Activated CD8-positive, alpha-beta memory T cell treated with anti-CD3 and anti-CD28 coated beads, Interleukin-2, amount 10 ng/mL, durations not matched to agents 7 days and 5 days (primary cell): ENCODE measurements at places on chromosomes 16 and 17.

GRCh38 chr16:68954911-68955635 is 111.7 kb downstream of the TANGO6 start:
- H3K4me3 ChIP-seq: no peak overlapping the region
- H3K36me3 ChIP-seq: no peaks in the 10 kb centered on the region
- H3K4me1 ChIP-seq: no peaks in the 10 kb centered on the region
- no peaks in the 10 kb centered on the region for H3K27me3 ChIP-seq
- no peak for DNase-seq

GRCh38 chr17:71959154-71959553 is 161.7 kb upstream of the SOX9 start:
- H3K36me3 ChIP-seq: no peaks in the 10 kb centered on the region
- no peak overlapping the region for H3K4me3 ChIP-seq
- H3K27ac ChIP-seq: no peak overlapping the region
- no peak for DNase-seq

DNA sequence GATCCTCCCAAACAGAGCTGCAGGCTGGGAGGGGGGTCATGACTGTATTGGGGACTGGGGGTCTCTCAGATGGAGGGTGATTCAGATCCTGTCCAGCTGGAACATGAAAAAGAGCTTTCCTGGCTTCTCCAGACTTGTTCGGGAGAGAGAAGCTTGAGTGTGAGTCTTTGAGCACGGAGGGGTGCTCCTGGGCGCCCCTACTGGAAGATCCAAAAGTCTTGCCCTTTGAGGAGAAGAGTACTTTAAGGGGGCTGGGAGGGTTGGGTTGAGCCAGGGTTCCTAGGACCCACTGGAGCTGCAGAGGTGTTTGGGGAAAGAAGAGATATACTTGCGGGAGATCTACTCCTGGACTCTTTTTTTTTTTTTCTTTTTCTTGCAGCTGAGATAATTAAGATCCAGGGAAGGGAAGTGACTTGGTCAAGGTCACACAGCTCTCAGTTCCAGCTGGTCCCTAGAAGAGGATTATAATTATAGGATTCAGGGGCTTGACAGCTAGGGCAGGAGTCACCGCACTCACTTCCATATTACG is 8.4 kb downstream of the RARA start:
- peak; percentile 73 for DNase-seq
- H3K4me1 ChIP-seq: peaks cover 82% of the 10 kb centered on the region
- no peaks in the 10 kb centered on the region for H3K27me3 ChIP-seq
- peak overlapping the region; percentile 94 for H3K4me3 ChIP-seq

- H3K27ac ChIP-seq: no peak overlapping the region
- H3K36me3 ChIP-seq: no peaks in the 10 kb centered on the region
- H3K4me3 ChIP-seq: no peak overlapping the region
Observed at GRCh38 chr16:67811899-67812298, 5.2 kb downstream of the TSNAXIP1 start.

DNA sequence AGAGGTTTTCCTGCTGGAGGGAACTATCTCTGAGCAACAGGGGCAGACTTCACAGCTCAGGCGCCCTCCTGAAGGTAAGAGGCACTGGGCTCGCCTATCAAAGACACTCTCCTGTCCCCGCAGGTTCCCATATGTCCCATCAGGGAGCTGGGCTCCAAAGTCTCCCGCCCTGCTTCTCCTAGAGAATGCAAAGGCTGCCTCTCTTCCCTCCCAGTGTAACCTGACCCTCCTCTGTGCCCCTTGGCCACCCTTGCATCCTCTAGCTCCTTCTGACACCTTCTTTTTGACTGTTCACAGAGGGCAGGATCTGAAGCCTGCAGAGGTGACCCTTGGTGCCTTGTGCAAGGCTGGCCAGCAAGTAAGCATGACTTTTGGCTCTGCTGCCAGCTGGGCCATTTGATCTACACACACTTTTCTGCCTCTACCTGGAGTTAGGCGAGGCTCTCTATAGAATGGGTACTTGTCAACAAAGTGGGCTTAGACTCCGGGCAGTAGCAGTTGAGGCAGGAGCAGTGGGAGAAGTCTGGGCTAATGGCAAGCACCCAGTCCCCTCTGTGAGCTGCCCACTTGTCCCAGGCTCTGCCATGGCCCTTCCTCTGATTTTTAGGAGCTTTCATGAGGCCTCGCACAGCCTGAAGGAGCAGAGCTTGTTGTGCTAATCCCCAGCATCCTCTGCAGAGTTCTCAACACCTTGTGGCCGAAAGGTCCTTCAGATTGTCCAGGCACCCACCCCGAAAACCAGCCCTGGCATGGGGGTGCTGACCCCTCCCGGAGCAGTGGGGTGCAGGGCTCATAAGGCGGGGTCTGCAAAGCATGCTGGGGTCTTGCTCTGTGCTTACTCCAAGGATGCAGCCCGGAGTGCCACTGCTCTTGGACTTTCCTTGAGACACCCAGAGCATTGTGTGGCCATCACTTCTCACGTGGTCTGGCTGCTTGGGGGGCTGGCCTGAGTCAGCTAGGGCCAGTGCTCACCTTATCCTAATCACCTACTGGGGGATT is 122.9 kb downstream of the METRNL start:
- no peak for DNase-seq
- no peak overlapping the region for H3K4me3 ChIP-seq
- no peaks in the 10 kb centered on the region for H3K27me3 ChIP-seq
- no peaks in the 10 kb centered on the region for H3K36me3 ChIP-seq
- H3K27ac ChIP-seq: peak overlapping the region; percentile 35
- peaks cover 69% of the 10 kb centered on the region for H3K4me1 ChIP-seq

DNA sequence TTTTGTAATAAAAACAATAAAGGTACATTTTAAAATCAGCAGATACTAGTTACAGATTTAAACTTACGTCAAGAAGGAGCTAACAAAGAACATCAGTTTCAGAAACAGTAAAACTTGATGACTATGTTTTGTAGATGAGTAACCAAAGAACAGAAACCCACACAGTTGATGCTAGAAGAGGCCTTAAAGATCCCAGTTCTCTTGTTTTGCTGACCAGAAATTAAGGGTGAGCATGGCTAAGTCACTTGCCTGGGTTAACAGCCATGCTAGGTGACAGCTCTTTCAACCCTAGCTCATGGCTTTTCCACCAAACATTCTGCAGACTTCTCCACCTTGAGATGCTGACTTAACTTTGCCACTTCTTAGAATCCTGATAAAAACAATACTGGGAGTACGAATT is 26.4 kb downstream of the STX8 start:
- DNase-seq: no peak
- no peak overlapping the region for H3K4me3 ChIP-seq
- H3K4me1 ChIP-seq: peaks cover 2% of the 10 kb centered on the region
- no peak overlapping the region for H3K27ac ChIP-seq

DNA sequence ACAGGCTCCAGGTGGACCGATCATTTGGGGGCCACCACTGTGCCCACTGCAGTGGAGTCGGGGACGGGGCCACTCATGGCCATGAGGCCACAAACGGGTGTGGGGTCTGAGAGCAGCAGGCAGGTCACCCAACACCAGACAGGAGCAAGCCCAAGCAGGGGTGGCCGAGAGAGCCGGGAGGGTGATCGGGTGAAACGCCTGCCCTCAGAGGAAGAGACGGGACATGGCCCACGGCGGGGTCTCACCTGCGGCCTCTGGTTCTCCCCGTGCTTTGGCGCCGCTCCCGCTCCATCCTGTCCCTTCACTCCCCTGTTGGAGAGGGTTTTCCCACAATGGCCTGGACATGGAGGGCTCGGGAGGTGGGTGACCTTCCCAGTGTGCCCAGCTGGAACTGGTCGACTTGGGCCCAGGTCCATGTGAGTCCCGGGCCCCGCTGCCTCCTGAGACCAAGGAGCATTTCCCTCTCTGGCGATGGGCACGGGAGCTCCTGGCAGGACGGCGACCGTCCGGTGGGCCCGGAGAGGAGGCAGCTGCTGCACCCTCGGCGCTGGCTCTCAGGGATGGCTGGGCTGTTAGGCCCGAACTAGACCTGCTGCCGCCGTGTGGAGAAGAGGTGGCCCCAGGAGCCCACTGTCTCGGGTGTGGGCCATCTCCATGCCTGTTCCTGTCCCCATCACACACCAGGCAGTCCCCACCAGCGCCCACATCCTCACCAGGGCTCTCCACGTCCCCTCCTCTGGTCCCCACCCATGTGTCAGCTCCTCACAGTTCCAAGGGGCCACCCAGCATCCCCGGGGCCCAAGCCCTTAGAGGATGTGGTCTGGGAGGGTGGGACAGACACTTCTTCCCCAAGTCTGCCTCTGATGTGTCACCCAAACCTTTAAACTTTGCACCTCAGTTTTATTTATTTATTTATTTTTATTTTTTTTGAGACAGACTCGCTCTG is 13.4 kb upstream of the BAHCC1 start:
- no peaks in the 10 kb centered on the region for H3K36me3 ChIP-seq
- no peak overlapping the region for H3K27ac ChIP-seq
- no peak overlapping the region for H3K4me3 ChIP-seq
- DNase-seq: no peak
- no peaks in the 10 kb centered on the region for H3K4me1 ChIP-seq
